ENCODE measurements at places on chromosomes 5 and 9.

DNA sequence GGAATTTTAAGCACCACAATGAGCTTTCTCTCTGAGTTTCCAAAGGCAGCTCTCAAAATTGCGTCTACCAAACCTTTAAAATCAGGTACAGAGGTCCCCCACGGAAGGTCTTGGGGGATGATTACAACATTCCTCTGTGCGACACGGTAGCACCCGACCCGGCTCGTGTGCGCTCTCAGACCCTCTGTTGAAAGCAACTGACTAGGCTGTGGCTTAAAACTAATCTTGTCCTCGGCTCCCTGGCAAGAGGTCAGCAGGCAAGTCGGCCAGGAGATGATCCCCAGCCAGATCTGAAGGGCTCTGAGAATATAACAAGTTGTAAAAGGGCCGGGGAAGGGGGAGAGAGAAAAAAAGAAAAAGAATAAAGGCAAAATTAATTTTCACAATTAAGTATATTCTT lies 92.6 kb upstream of the LMX1B start:
- no peak for DNase-seq

GRCh38 chr9:70496244-70496643 lies 81.8 kb upstream of the KLF9 start:
- DNase-seq = no peak

GRCh38 chr9:113950195-113951031 lies 74.3 kb downstream of the ZNF618 start:
- no peak for DNase-seq

GRCh38 chr5:145230781-145231180 lies 604.4 kb downstream of the PRELID2 start:
- no peak for DNase-seq

- peak; percentile 88 for DNase-seq
Observed at GRCh38 chr9:137113385-137114159, 961 bp downstream of the DPP7 start.

DNA sequence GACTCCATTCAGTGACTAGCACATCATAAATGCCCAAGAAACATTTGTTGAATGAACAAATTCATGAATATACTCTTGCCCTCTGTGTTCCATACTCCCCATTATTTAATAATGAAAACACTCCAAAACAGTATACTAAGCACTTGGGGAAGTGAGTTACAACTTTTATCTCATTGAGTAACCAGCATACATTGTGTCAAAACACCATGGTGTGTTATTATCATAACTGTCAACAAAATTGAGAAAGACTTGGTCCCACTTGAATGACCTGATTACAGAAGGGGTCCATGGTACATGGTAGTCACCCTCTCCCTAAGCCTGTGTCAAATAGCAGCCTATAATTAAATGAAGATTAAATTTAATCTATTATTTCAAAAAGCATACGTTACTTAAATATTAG lies 16.2 kb downstream of the ANKH start:
- no peak for DNase-seq

GRCh38 chr5:163381832-163382231 lies 55.6 kb upstream of the CCNG1 start:
- no peak for DNase-seq

DNA sequence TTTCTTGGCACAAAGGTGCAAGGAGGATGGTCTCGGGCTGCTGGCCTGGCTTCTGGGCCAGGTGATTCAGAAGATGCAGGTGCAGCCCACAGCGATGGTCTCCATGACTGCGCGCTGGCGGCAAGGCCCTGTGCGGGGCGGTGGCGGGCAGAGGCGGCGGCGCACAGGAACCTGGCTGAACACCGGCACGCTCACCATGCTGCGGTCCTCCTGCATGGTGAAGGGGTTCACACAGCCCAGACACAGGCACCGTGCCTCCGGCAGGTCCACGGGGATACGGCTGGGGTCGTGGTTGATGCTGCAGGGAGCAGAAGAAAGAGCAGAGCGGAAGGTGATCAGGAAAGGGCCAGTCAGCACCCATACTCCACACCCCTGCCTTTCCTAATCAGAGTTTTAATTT lies 4.8 kb downstream of the IL17B start:
- DNase-seq = no peak

DNA sequence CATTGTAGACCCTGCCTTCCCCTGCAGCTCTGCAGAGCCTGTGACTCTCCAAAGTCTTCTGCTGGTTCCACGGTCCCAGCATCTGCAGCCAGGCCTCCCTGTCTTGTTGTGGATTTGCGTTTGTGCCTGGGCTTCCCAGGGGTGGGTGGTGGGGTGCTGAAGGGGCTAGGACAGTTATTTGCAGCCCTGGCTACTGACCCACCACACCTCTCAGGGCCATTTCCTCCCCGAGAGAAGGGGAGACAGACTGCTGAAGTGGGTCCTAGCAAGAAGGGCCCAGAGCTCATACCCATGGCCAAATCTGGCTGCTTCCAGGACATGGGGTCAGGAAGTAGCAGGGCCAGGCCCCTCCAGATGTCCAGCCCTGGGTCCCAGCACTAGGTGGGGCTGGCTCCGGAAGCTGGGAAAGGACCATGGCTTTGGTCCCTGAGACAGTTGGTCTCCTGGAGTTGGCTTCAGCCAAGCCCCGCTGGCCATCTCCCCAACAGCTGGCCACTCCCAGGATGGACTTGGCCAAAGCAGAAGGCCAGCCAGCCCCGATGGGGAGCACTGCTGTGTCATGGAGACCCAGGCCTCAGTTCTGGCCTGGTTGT lies 26.3 kb downstream of the GSN start:
- DNase-seq = peak; percentile 47

DNA sequence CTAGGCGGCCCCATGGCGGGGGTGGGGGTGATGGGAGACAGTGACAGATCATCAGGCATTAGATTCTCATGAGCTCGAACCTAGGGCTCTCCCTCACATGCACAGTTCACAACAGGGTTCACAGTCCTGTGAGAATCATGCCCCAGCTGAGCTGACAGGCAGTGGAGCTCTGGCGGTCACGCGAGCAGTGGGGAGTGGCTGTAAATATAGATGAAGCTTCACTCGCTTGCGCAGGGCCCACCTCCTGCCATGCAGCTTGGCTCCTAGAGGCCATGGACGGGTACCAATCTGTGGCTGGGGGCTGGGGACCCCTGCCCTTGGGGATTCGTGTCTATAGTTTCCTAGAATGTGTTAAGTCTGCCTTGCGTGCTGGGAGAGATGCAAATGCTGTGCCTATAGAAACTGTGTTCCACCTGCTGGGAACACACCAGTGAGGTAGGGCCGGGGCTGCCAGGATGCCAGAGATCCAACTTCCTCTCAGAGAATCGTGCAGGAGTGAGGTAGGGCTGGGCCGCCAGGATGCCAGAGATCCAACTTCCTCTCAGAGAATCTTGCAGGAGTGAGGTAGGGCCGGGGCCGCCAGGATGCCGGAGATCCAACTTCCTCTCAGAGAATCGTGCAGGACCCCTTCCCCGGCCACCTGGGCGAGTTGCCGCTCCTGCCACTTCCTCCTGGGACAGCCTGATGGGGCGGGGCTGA lies 14.1 kb upstream of the EXOC3 start:
- no peak for DNase-seq

GRCh38 chr5:159067201-159067600 lies 32.5 kb downstream of the EBF1 start:
- DNase-seq = no peak

DNA sequence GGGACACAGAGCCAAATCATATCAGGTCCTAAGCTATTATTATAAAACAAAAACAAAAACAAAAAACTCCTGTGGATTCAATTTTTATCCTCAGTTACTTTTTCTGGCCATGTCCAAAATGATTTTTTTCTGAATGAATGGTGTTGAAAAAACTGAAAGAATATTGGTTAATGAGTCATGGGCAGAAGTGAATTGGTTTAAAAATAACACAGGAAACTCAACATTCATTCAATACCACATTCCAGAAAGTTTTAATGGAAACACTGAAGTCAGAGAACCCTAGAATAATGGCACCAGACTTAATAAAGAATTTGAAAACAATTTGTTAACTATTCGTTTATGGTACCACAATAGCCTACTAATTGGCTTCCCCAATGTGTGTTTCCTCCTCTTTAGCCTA lies 102.4 kb upstream of the CDH9 start:
- DNase-seq = no peak

DNA sequence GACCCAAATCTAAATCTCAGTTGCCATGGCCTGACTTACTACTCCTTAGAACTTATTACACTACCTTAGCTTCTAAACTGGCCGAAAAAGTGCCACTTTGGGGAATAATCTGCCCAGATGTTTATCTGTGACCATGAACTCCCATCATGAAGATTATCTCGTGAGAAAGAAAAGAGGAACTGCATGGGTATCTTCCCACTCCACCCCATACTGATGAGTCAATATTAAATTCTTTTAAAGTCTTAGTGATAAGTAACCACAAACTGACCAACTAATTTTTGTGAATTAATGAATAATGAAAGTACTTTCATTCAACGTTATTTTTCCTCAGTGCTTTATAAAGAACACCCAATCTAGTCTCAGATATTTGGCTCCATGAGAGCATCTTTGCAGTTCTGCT lies 493.5 kb downstream of the EBF1 start:
- no peak for DNase-seq

Data from upper lobe of left lung (tissue), 6 donors.